ENCODE measurements at places on chromosomes 13 and 19.

DNA sequence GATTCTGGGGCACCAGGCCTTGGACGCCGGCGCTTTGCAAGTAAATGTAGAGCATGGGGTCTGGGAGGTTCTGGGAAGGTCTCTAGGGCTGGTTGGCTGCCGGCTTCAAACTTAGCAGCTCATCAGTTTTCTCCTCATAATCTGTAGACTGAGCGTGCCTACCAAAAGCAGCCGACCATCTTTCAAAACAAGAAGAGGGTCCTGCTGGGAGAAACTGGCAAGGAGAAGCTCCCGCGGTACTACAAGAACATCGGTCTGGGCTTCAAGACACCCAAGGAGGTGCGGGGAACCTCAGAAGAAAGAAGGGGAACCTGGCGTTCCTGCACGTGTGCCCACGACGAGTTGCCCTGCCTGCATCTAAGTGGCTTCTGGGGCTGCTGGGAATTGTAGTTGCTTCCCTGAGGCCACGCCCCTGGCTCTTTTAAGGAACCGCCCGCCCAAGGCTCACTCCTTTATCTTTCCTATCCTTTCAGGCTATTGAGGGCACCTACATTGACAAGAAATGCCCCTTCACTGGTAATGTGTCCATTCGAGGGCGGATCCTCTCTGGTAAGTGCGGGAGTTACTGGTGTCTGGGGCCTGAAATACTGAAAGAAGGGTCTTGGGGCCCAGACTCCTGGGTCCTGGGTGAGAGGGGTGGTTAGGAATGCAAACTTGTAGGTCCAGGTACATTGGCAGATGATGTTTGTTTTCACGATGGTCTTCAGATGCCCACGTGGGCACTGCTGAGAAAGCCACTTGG lies 984 bp downstream of the RPS11 start:
- no peak for DNase-seq

GRCh38 chr13:47896546-47896945 lies 104.5 kb downstream of the SUCLA2 start:
- no peak for DNase-seq

GRCh38 chr19:55855160-55855559 lies 18.8 kb downstream of the NLRP4 start:
- no peak for DNase-seq

- no peak for DNase-seq
Measured at GRCh38 chr19:46578450-46578849, 22.7 kb upstream of the CALM3 start.

DNA sequence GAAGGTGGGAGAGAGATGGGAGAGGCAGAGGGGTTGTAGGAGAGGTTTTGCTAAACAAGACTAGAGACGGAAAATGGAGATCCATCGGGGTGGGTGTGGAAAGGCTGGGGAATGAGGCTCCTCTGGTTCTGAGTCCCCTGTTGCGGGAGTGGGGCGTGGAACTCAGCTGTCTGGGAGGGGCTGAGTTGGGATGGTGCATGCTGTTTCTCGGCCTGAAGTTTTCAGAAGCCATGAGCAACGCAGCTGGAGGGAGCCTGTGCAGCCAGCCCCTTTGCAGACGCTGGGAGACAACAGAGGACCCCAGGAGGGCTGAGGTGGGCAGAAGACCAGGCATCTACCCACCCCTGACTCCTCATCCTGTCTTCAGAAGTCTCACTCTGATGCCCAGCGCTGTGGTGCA lies 7.4 kb upstream of the GIPR start:
- DNase-seq = no peak

Measured in AG09309 (cell line).